ENCODE measurements at places on chromosomes 3 and 15.

- DNase-seq: no peak
Observed at GRCh38 chr15:79018960-79019359, 71.6 kb downstream of the RASGRF1 start.

GRCh38 chr3:143751643-143752178, 96.6 kb downstream of the SLC9A9 start:
- no peak for DNase-seq

- no peak for DNase-seq
Observed at GRCh38 chr3:61315871-61316270, 64.6 kb upstream of the FHIT start.

DNA sequence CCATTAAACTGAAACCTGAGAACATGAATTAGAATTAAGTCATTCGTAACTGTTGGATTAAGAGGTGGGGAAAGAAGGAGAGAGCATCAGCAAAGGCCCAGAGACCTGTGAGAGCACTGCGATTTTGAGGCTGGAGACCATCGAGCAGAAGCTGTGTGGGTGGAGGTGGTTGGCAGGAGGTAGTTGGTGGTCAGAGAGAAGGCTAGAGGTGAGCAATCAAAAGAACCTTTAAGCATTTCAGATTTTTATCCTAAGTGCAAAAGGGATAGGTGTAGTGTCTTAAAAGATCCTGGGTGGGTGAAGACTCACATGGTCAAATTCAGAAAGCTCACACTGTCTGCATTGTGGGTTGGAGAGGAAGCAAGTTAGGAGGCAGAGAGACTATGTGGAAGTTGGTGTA, 65.1 kb upstream of the TEX264 start:
- DNase-seq: no peak

- DNase-seq: no peak
Observed at GRCh38 chr3:141095546-141095937, 44.4 kb downstream of the SPSB4 start.

GRCh38 chr3:100002599-100003350, 111.5 kb downstream of the FILIP1L start:
- DNase-seq: no peak

DNA sequence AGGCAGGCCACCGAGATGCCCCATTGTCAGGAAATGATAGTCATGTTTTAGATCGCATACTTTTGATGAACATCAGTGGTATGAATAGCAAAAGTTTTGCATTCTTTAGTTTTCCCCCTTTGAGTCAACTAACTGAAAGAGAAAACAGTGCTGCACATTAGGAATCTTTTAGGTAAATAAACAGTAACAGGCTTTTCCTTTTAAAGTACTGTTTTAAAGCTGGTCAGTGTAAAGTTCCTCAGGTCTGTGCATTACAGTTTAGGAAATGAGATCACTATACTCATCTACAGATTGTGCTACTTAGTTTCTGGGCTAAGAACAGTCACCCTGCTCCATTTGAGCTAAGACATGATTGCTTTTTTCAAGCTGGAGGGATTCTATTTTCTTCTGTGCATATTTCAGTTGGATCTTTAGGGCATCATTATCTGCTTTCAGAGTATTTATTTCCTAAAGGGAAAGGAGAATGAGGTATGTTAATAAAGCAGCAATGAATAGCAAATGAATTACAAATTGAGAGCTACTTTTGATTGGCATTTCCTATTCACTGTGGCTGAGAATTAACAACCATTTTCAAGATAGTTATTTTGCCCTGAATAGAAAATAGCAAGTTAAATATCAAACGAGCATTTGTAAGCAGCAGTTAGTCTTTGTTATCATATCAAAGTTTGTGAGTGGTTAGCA, 36.5 kb downstream of the FAM98B start:
- no peak for DNase-seq

DNA sequence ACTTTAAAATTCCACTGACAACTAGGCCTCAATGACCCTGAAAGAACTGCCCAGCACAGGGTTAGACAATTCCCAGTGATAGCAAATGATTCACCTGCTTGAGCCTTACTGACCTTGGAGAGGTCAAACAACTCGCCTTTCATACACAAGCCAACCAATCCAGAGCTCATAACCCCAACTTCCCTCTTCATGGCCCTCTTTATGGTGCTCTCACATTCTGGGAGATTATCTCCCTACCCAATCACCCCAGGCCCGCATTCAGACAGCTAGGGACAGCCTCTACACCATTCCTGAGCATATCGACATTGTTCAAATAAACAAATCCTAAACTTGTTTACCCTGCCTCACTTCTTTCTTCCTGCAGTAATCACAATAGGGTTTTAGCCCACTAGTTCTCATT, 32.2 kb upstream of the COLQ start:
- DNase-seq: no peak

All from NCI-H2107 (cell line).